Stimulated activated CD4-positive, alpha-beta T cell treated with anti-CD3 and anti-CD28 coated beads, Interleukin-12 subunit alpha, Interleukin-12 subunit beta, amount 100 ng/mL, for 4 hours (primary cell): ENCODE measurements at places on chromosomes 6 and 20.

DNA sequence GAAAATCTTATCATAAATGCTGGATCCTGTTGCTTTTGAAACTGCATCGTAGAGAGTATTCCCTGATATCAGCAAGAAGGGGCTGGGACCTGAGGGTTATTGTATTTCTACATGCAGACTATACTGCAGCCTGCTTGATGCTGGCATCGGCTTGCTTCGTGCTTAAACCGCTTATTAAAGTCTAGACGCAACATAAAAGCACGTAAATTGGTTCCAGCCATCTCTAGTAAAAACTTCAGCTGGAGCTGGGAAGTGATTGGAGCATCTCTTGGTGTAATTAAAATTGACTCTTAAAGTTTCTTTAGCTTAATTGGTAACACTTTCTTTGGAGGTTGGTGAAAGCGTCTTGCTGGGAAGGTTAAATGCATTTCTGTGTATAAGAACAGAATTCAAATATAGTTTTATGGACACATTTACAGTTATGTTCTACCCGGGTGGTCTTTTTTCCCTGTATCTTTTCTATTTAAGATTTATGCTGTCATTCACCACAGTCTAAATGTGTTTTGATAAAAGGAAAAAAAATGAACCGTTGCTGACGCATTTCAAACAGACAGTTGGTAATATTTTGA, 139.0 kb upstream of the JAG1 start:
- no peak for DNase-seq

DNA sequence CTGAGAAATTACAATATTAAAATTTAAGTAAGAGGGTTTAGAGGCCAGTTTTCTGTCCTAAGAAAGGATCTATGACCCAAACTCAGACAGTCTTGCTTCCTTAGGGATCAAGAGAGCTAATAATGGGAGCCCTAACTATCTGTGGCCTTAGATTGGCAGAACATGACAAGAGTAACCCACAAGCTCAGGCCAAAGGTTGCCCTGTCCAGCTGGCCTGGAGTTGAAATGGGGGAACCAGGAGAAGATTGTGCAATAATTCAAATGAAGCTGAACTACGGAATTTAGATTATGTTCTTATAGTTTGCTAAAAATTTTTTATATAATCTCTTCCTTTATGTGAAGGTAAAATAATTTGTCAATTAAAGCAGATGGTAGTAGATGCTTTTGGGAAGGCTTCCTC, 26.4 kb downstream of the LAMA4 start:
- no peak for DNase-seq

- DNase-seq: no peak
These were observed 83.6 kb downstream of the TMEM170B start for GRCh38 chr6:11621119-11621518.

DNA sequence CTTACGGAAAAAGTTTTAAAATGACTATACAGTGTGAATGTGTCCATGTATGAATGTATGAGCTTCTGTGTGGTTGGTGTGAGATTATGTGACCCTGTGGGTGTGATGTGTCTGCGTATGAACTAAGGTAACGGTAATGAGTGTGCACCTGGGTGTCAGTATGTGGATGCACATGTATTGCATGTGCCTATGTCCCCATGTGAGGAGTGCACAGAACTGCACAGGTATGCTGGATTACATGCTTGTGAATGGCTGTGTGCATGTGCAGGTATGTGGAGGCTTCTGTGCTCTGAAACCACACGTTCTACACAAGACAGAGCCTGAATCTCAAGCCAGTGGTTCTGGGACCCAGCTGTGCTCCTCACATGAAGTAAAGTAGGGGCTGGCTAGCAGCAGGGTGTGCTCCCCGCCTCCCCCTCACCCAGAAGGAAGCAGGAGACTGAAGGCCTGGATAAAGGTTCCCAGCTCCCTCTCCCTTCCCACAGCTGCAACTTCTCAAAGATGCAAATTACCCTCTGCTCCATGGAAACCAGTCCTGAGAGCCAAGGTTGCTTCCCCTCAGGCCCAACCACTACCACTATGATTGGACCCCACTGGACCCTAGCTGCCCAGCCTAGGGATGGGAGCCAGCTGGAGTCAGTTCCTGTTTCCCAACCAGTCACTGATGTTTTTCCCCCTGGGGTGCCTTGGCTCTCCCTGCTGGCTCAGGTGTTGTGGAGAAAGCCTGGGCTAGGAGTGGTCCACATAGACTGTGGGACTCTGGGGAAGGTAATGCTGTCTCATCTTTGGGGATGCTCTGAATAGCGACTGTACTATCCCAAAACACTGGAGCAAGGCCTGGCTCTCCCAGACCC, 24.8 kb upstream of the SPDEF start:
- DNase-seq: no peak

DNA sequence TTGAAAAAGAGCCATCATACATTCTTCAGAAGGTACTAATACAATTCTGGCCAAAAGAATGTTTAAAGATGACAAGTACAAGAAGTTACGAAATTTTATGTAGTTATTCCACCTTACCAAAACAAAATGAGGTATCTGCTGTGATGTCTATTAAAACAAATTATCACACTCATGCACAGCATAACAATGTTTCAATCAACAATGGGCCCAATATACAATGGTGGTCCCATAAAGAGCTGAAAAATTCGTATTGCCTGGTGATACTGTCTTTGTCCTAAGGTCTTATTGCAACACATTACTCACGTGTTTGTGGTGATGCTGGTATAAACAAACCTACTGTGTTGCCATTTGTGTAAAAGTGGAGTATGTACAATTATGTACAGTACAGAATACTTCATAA, 3.6 kb upstream of the NUP153 start:
- DNase-seq: no peak

GRCh38 chr6:44105146-44105545, 22.1 kb downstream of the MRPL14 start:
- DNase-seq: no peak

- no peak for DNase-seq
These were observed 55.6 kb downstream of the SLX4IP start for GRCh38 chr20:10490706-10491105.

DNA sequence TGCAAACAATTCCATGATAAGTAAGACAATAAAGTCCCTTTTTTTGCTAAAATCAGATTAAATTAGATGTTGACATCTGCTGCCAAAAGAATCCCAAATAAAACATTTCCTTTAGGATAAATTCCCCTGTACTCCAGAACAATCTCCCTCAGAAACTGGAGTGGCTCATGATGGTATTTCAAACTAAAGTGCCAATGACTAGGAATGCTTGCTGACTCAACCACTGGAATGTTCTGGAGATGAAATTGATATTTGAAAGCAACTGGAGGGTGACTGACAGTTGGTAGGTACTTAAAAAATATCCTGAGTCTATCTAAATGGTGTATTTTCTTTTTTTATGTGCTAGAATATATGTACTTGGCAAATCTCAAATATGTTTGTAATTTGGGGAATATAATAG, 350.1 kb upstream of the TSHZ2 start:
- no peak for DNase-seq

DNA sequence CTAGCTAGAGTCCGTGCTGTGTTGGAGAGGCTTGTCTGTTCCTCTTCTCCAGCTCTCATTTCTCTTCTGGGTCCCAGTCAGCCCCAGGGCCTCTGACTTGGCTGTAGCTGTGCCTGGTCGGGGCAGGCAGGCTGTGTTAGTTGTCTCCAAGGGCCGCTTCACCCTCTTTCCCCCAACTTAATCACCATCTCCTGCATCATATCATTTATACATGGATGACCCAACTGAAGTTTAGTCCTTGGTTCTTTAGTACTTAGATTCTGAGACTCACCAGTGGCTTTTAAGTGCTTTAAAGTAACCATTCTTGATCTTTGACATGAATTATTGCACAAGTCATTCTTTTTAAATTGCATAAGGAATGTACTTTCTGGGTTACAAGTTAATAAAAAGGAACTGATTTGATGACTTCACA, 127.3 kb downstream of the RTN4IP1 start:
- DNase-seq: no peak

- DNase-seq: no peak
These were observed 164.8 kb downstream of the BACH2 start for GRCh38 chr6:90131614-90132423.

GRCh38 chr6:35663447-35664235, 25.1 kb downstream of the FKBP5 start:
- DNase-seq: no peak

GRCh38 chr6:145227593-145227992, 507.7 kb downstream of the EPM2A start:
- DNase-seq: no peak

DNA sequence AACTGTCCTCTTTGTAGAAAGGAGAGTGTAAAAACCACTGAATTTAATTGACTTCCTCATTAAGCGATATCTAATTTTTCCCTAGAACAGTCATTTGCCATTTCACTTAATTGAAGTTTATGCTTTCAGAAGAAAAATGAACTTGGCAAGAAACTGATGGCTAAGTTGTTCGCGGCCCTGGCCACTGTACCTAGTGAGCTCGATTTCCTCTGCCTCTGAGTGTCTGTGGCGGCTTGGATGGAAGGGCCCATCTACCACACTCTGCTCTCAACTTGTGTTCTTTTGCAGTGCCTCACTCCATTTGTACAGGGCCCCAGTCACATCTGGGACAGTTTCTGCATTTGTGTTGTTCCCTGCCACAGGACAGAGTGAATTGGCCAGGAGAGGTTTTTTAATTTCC, 102.9 kb downstream of the BCAS1 start:
- DNase-seq: no peak

DNA sequence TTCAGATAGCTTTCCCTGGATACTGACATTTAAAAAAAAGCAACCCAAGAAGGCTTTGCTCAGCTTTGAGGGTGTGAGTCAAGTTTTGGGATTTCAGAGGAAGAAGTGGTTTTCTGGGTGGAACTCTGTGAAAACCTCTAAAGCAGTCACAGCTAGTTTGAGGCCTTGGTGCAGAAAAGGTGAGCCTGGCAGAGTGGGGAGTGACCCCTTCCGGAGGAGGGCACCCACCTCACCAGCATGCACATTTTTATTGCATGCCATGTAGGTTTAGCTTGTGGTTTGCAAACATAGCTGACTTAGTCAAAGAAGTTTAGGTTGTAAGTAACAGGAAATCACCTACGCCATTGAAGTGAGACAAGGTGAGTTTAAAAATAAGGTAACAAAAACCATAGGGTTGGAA, 146.8 kb upstream of the PMEPA1 start:
- DNase-seq: no peak

GRCh38 chr6:5314191-5314865, 53.0 kb downstream of the FARS2 start:
- DNase-seq: no peak

DNA sequence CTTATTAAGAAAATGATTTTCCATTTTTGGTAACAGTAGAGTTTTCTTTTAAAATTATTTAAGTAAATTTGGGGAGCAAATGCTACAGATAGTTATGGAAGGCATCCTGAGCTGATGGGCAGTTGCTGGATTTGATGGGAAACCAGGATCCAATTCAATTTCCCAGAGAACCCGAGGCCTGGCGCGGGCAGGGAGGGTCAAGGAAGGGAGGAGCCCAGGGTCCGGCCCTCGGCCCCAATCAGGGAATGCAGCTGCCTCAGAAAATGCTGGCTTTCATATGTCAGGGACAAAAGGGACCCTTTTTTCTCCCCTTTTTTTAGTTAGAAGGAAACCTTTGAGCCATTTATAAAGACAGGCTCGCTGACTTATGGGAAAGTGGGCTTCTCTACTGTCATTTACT, 42.1 kb downstream of the CTCFL start:
- DNase-seq: no peak

- no peak for DNase-seq
These were observed 20.1 kb downstream of the DHX35 start for GRCh38 chr20:38982291-38982690.

GRCh38 chr6:2857580-2858337, 16.1 kb upstream of the SERPINB1 start:
- peak; percentile 52 for DNase-seq

DNA sequence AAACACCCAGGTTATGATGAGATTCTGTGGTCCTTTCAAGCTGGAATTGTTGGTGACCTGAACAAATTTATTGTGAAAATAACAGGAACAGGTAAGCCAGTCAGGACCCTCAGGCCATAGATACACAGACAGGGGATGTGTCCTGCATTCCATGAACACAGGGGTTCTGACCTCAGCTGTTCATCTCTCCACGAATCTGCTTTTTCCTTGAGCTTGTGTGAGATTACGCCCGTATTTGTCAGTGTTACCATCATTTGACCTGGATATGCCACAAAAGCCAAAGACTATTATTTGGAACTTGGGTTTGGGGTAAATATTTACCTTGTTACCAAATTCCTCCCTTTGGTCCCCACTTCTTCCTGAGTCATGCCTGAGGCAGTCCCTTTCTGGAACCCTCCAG, 288.9 kb downstream of the PREX1 start:
- no peak for DNase-seq

GRCh38 chr6:163444077-163444476, 29.6 kb downstream of the QKI start:
- no peak for DNase-seq

DNA sequence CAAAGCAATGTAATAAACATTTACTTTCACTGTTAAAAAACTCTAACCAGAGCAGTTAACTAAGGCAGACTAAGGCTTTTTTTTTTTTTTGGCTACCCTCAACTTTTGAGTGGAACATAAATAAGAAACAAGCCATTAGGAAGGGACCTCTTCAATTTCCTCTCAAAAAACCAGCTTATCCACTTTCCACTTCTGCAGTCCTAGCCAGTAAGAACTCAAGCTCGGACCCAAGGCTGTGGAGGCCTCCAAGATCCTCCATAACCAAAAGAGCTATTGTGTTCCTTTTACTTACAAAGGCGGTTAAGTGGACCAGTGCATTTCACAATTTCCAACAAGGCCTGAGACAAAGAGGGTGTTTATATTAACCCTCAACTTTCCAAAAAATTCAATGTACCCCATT, 5.3 kb downstream of the KCNK5 start:
- no peak for DNase-seq

DNA sequence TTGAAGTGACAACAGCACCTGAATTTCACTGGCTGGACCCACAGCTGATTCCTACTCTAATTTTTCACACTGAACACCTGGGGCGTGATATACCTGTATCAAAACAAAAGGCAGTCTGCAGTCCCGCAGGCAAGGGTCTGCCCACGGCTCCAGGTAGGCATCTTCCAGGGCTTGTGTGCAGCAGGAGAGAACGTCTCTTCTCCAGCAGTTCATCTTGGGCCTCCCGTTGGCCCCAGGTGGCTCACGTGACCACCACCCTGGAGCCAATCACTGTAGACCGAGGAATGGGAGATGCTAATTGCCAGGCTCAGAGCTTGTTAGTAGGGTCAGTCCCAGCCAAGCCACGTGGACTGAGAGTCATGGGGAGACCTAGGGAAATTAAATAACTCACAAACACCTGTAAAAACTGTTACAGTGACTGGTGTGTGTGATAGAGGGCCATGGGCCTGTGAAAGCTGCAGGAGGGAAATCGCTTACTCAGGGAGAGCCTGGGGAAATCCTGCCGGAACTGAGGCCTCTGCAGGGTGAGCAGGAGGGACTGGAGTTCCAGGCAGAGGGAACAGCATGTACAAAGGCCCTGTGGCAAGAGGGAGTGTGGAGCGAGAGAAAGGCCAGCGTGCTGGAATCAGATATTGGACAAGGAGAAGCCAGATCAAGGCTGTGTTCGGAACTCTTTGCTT, 83.4 kb downstream of the EYA2 start:
- no peak for DNase-seq
